Panc1 (cell line): ENCODE measurements at places on chromosomes 3 and 15.

- DNase-seq = no peak
Observed at GRCh38 chr3:146783446-146783845, 178.3 kb upstream of the PLSCR5 start.

GRCh38 chr3:150926328-150926727 is 21.1 kb upstream of the MINDY4B start:
- DNase-seq = no peak

DNA sequence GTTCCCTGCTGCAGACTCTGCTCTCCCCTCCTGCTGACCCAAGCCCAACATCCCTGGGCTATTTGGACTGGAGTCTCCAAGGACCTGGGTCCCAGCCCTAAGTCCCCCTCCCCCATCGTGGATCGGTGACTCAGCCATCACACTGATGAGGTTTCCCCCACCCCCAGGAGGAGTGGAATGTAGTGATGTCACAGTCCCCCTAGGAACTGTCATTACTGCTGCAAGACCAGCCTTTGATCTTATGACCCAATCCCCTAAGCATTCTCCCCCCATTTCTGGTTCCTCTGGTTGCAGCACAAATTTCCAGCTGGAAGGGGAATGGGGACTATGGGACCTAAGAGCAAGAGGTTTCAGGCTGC is 63.4 kb upstream of the CSPG4 start:
- DNase-seq = no peak

DNA sequence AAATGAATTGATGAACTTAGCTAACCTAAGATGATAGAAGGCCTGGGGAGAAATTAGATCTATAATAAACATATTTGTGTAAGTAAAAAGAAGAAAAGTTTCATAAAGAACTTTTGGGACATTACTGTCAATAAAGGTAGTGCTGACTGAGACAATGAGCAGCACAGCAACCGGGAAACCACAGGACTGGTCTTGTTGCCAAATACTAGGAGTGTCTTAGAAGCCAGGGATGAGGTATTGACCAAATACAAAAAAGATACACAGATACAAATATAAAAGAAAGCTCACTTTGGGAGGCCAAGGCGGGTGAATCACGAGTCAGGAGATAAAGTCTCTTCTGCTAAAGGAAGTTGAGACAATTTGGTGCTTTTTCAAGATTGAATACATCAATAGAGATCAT is 362.4 kb upstream of the ZNF385D start:
- no peak for DNase-seq

DNA sequence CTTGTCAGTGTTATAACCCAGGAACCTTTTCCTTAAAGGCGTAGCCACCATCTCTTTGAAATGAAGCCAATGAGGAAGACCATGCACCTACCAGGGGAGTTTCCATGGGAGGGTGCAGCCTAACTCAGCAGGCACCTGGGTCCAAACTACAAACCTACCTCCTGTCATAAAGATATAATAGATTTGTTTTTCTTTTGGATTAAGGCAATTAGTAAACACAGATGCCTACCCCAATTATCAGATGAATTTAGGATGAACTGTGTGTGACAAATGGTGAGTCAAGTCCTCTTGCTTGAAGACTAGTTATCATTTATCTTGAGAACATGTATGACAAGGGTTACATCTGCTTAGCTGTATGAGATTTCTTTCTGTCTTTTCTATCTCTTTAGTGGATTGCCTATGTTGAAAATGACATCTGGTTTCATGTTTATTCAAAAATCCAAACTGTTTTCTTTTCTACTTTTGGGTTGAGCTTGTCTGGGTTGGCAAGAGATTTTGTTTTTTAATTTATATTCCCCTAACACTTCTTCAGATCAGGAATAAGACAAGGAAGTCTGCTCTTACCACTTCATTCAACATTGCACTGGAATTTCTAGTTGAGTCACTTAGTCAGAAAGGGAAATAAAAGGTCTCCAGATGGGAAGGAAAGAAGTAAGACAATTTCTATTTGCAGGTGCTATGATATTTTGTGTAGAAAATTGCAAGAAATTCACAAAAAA is 149.9 kb downstream of the NEK10 start:
- DNase-seq = no peak

DNA sequence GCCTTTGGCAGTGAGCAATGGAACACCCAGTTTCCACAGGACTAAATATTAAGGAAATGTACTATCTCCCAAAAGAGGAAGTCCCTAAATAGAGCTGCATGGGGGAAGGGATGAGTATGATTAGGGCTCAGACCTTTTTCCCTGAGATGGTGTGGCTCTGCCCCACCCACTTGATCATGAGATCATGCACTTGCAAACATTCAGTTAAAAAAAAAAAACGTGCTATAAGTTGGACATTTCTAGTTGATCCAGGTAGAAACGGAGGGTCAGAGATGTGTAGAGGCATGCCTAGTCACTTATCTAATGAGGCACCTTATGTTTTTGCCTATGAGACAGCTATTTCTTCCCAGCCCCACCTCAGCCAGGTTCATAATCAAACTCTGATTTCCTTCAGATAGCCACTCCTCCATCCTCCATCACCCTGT is 24.5 kb upstream of the SSR3 start:
- DNase-seq = no peak

GRCh38 chr3:102161384-102162006 is 273.3 kb upstream of the ZPLD1 start:
- no peak for DNase-seq

DNA sequence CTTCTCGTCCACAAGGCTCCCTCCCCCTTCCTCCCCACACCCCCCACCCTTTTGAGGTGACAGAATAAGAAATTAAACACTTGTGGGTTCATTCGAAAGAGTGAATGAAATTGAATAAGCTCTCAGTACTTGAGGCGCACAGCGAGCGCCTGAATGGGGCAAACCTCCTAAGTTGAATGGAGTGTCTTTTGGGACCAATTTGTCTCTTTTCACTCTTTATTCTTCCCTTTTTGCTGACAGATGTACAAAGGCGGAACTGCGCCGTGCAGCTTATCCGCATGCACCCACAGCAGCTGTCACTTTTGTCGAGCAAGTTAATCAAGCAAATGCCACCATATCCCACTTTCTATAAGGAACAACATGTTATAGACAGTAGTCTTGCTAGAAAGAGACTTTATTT is 47.9 kb upstream of the FEZF2 start:
- DNase-seq = no peak

DNA sequence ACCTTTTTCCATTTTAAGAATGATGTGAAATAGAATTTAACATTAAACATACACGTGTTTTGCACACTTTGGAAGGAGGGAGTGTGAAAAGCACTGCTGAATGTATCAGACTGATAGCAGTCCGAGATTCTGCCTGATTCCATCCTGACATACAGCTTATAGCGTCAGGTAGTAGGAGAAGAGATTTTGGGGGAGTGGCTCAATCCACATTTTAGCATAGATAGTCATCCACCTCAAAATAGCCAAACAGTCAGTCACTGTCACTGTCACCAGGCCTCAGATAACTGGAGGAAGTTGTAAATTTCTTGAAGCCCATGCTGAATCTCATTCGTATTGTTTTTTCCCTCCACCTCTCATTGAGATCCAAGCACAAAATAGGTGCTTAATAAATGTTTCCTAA is 35.4 kb upstream of the ARHGEF26 start:
- DNase-seq = no peak

GRCh38 chr3:26636096-26636727 is 13.6 kb downstream of the LRRC3B start:
- no peak for DNase-seq

DNA sequence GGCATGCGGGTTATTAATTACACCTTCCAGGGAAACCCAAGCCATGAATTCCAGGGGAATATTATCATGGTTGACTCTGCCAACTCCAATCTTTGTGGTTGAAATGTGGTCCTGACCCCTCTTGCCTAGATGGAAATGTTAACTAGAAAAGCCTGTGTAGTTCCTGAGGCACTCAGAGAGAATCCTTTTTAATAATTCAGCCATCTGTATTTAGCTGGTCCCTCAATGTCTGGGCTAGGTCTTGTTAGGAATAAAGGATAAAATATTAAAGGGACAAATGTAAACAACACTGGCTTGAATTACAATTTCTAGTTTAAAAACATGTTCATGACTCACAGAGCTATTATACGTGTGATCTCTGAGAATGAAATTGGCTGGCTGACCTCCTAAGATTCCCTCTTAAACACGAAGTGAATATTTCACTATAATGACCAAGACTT is 435.2 kb upstream of the SUCLG2 start:
- DNase-seq = no peak

DNA sequence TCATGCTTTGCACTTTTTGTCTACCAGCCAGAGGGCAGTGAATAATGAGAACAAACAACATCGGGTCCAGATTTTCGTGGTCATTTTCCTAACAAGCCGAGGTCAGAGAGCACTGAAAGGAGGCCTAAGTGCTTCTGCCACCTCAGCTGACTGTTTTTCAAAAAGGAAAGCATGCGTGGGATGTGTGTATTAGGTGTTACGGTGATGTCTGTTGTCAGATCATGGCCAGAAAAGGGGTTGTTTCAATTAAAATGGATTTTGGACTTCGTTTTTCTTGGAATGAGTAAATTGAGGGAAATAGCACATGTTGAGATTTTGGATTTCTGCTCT is 99.5 kb downstream of the APBA2 start:
- DNase-seq = no peak

GRCh38 chr3:18010001-18010400 is 267.6 kb upstream of the TBC1D5 start:
- DNase-seq = no peak

DNA sequence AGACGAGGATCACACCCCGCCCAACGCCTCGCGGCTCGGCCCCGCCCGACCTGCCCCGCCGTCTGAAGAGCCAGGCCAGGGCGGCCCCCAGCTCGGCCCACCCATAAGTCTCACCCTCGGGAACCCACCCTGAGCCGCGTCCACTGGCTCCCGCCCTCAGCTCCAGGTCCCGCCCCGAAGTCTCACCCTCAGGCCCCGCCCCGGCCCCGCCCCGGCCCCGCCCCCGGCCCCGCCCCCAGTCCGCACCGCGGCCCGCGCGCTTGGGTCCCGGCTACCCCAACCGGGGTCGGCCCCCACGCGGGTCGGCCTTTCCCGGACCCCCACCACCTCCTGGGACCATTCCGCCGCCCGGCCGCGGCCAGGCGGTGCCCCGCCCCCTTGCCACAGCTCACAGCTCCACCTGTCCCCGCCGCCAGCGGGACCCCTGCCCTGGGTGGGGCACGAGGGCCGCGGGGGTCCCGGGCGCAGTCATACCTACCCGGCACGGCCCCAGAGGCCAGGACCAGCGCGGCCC is 489 bp downstream of the CSPG5 start:
- no peak for DNase-seq

DNA sequence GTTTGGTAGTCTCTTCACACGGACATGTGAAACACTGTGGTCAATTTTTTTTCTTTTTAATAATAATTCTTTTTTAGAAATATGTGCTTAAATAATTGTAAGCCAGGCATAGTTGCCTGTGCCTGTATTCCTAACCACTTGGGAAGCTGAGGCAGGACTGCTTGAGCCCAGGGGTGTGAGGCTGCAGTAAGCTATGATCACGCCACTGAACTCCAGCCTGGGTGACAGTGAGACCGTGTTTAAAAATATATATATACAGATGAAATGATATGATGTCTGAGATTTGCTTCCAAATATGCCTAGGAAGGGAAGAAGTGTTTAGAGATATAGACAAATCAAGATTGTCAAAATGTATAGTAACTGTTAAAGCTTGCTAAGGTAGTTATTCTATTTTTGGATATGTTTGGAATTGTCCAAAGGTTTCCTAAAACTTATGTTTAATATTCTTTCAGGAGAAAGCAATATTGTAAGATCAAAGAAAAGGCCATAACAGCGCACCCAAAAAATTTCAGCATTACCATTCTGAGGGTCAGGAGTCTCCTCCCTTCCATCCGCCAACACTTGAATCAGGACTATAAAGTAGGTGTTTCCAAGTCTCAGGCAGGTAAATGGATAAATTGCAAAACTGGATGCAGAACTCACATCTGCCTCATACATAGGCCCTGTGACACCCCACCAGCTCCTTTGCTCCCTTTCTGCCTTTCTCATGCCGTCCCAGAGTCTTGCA is 532 bp upstream of the SELENOT start:
- DNase-seq = no peak

GRCh38 chr15:85955501-85956391 is 123.9 kb upstream of the AGBL1 start:
- no peak for DNase-seq

DNA sequence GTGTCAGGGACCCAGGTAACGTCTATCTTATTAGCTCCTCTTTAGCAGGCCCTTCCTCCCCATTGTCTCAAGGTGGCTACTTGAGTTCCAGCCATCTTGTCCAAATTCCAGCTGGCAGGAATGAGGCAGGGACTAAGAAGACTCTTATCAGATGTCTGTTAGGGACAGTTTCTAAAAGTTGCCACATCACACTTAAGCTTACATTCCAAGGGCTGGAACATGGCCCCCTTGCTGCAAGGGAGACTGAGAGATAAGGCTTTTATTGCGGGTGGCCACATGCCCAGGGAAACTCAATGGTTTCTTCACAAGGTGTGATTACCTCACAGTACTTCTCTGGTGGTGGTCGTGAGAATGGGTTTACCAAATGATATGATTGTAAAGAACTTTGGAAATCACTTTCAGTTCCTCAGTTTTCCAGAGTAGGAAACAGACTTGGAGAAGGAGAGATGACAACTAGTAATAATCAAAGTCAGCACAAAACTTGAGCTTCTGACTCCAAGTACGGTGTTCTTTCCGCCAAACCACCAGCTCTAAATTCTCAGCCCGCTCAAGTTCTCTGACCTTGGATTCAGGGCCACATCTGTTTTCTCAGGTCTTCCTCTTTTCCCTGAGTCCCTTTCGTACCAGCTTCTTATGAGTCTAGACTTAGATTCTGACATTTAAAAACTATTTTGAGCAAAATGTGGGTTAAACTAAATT is 14.2 kb downstream of the PDIA5 start:
- no peak for DNase-seq

DNA sequence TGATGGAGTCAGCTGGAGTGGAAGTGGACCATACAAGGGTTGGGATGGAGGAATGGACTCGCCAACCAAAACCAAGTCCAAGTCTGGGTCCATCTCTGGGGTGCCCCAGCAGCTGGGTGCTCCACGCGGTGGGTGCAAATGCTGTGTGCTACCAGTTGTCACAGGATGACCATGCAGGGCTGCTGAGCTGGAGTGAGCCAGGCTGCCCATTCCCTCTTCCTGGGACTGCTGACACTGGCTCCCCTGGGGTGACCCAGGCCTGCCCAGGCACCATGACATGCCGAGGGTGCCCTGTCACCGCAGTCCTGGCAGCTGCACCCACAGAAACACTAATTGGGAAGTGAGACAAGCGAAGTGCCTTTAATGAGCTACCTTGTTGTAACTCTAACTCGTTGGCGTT is 140.2 kb downstream of the TPRA1 start:
- DNase-seq = no peak

DNA sequence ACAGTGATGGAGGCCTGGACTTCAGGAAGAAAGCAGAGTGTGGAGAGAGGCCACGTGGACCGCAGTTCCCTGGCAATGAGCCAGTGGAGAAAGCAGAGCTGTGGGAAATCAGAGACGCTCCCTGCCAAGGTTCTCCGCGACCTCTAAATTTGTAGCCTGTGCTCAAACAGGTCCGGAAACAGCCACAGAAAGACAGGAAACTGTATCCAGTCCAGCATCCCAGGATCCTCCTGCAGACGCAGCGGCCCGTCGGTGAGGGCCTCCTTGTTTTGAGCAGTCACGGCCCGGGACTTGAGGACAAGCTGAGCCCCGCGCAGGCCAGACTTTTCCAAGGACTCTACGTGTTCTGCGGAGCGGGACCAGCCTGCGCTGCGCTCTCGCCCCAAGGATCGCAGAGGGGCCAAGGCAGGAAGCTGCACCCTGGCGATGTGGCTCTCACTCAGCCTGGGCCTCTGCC is 22.3 kb downstream of the RPSA start:
- DNase-seq = no peak
